Natural killer cell (primary cell): ENCODE measurements at places on chromosomes 4 and X. TPM values are rescaled to one million over a fixed set of nuclear protein-coding genes. Genes with fewer than 3 reads are reported as not detected.

LRIT3 gene
- 0.12 TPM for total RNA-seq

GCNA gene
- total RNA-seq = 4.5 TPM

FAM241A gene
- 0.40 TPM for total RNA-seq

PFKFB1 gene
- 0.73 TPM for total RNA-seq

KIAA1210 gene
- total RNA-seq = not detected

TLR3 gene
- total RNA-seq = 8.3 TPM

ADGRG2 gene
- not detected for total RNA-seq

COL4A5 gene
- total RNA-seq = not detected

- no peak overlapping the region for H3K27ac ChIP-seq
- H3K4me1 ChIP-seq = peaks cover 25% of the 10 kb centered on the region
- no peak overlapping the region for H3K4me3 ChIP-seq
- no peak for DNase-seq
- H3K27me3 ChIP-seq = no peaks in the 10 kb centered on the region
Observed at GRCh38 chrX:48466696-48467095, 3.4 kb downstream of the SLC38A5 start.

DNA sequence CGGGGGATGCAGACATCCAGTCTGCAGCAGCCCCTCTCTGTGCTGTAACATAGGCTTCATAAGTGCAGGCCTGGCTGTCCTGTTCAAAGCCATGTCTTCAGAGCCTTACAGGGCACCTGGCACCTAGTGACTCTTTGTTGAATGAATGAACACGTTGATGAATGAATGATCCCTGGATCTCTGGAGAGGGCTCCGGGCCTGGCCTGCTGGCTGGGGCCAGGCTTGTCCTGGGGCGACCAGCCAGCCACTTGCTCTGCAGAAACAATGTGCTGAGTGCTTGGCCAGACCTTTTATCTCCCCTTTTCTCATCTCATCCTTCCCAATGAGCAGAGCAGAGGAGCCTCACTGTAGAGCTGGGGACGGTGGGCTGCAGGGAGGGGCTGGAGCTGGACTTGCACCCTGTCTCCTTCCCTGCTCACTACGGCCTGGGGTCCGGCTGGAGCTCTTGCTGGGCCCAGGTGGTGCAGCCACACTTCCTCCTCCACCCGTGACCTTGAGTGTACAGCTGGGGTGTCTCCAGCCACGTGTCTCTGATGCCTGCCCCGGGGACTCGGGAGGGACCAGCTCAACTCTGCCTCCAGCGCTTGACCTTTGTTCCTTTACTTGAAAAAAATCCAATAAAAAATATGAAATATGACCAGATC, 77.9 kb downstream of the PSAPL1 start:
- H3K36me3 ChIP-seq = no peaks in the 10 kb centered on the region
- no peak overlapping the region for H3K27ac ChIP-seq
- H3K4me3 ChIP-seq = no peak overlapping the region
- H3K27me3 ChIP-seq = no peaks in the 10 kb centered on the region

DNA sequence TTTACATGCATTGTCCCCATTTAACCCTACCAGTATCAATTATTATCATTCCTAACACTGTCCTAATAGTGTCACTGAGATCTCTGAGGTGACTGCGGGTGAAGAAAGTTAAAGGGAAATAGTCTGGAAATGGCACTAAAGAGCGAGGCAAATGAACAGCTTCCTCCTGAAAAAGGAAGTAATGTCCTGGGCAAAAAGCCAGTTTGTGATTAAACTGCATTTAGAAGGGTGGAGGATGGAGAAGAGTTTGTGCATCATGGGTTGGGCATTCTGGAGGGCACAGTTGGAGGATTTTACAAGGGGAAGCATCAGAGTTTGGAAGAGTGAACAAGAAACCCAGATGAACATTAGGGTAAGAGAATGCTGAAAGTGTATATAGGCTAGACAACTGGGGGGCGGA, 60.5 kb upstream of the SLC25A4 start:
- no peak overlapping the region for H3K4me3 ChIP-seq
- peaks cover 2% of the 10 kb centered on the region for H3K27me3 ChIP-seq
- no peak overlapping the region for H3K27ac ChIP-seq
- H3K4me1 ChIP-seq = no peaks in the 10 kb centered on the region

- no peak overlapping the region for H3K4me3 ChIP-seq
- no peaks in the 10 kb centered on the region for H3K4me1 ChIP-seq
- H3K36me3 ChIP-seq = no peaks in the 10 kb centered on the region
Observed at GRCh38 chr4:102157984-102158383, 187.3 kb downstream of the SLC39A8 start.

DNA sequence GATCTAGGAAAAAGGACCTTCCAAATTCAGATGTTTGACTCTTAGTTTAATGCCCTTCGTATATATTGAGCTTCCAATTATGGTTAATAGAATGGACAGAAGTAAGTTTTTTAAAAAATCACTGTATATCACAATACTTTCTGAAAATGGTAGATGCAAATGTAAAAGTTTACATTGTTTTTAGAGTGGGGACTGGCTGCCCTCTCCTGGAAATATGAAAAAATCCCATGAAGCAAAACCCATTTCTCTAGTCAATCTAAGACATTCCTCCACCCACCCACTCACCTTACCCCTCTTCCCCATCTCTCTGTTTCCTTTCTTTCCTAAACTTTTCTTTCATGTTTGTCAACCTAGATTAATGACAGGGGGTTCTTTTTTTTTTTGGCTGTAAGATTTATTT, 134.5 kb downstream of the ARHGAP6 start:
- no peaks in the 10 kb centered on the region for H3K27me3 ChIP-seq
- no peak for DNase-seq
- H3K4me1 ChIP-seq = no peaks in the 10 kb centered on the region
- no peaks in the 10 kb centered on the region for H3K36me3 ChIP-seq
- H3K4me3 ChIP-seq = no peak overlapping the region

DNA sequence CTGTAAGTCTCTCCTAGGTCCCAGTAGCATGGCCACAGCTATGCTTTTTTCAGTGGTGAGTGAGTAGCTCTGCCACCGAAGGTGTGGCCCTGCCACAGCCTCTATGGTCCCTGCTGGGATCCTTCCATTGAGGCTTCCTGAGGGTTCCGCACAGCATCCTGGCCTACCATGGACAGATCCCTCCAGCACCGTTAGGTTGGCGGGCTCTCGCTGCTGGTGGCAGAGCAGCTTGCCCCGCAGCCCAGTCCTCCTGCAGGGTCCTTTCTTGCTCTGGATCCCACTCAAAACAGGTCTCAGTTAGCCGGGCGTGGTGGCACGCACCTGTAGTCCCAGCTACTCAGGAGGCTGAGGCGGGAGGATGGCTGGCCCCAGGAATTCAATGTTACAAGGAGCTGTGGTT, 2.4 kb upstream of the PDZD4 start:
- peaks cover 21% of the 10 kb centered on the region for H3K4me1 ChIP-seq
- no peaks in the 10 kb centered on the region for H3K36me3 ChIP-seq
- H3K27ac ChIP-seq = no peak overlapping the region
- no peak for DNase-seq
- no peaks in the 10 kb centered on the region for H3K27me3 ChIP-seq
- no peak overlapping the region for H3K4me3 ChIP-seq

GRCh38 chrX:100208076-100208475, 202.0 kb downstream of the PCDH19 start:
- H3K4me3 ChIP-seq = no peak overlapping the region
- no peaks in the 10 kb centered on the region for H3K36me3 ChIP-seq
- H3K4me1 ChIP-seq = no peaks in the 10 kb centered on the region

GRCh38 chrX:19906293-19906692, 18.9 kb upstream of the SH3KBP1 start:
- DNase-seq = no peak
- H3K27ac ChIP-seq = no peak overlapping the region
- no peaks in the 10 kb centered on the region for H3K27me3 ChIP-seq

GRCh38 chr4:2436761-2437474, 18.2 kb downstream of the CFAP99 start:
- H3K36me3 ChIP-seq = no peaks in the 10 kb centered on the region
- no peak overlapping the region for H3K27ac ChIP-seq
- H3K27me3 ChIP-seq = no peaks in the 10 kb centered on the region
- H3K4me3 ChIP-seq = no peak overlapping the region

- no peak overlapping the region for H3K27ac ChIP-seq
- no peak for DNase-seq
- peaks cover 2% of the 10 kb centered on the region for H3K4me1 ChIP-seq
- peaks cover 9% of the 10 kb centered on the region for H3K36me3 ChIP-seq
Observed at GRCh38 chr4:51906167-51906958, 63.4 kb downstream of the DCUN1D4 start.

- H3K27ac ChIP-seq = no peak overlapping the region
- no peak overlapping the region for H3K4me3 ChIP-seq
- no peak for DNase-seq
Observed at GRCh38 chrX:69055193-69055592, 110.1 kb downstream of the PJA1 start.

GRCh38 chr4:189436207-189436606, 504.5 kb upstream of the FRG1 start:
- DNase-seq = no peak
- no peaks in the 10 kb centered on the region for H3K36me3 ChIP-seq
- H3K27me3 ChIP-seq = no peaks in the 10 kb centered on the region
